ENCODE measurements at places on chromosomes 5 and 9.

DNA sequence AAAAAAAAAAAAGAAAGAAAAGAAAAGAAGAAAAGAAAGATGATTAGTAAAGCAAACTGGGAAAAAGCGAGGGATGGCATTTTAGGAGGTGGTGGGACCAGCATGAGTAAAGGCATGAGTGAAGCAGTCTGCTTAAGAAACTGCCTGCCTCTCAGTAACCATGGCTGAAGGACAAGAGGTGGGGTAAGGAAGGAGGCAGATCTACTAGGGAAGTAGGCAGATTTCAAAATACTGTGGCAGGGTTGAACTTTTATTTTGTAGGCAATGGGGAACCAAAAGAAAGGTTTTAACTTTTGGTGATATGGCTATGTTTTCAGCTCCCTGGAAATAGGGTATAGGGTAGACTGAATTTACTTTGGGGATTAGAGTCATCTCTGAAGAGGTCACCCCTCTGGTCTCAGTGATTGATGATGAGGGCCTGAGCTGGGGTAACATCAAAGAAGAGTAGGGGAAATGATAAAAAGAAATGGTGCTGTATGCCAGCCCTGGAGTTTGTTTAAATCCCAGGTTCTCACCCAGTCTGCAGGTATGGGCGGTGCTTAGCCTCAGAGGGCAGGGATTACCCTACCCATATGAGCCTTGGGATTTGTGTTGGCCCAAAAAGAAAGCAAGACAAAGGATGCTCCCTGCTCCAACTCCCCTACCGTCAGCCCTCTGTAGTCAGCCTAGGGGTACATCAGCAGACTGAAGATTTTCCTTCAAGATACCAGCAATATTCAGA lies 316.2 kb downstream of the CWC27 start:
- DNase-seq = no peak

DNA sequence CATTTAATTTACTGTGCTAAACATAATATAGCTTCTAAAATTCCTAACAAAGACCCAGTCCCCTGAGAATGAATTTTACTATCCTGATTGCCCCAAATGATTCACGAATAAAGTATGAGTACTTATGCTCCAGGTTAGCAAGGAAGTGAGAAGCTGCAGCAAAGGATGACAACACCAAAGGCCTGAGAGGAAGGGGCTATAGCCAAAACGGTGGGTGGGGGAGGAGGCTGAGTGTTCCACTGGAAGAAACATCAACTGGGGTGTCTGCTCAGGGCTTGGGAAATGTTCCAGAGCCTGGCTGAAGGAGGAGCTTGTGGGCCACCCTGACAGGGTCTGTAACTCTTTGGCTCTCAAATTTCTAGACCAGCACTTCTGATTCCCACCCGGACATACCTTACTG lies 157.3 kb downstream of the ADAMTS12 start:
- DNase-seq = peak; percentile 37

GRCh38 chr9:105007143-105007542 lies 79.2 kb upstream of the ABCA1 start:
- DNase-seq = peak; percentile 90

GRCh38 chr9:99257723-99258389 lies 35.8 kb downstream of the SEC61B start:
- DNase-seq = no peak

All from LHCN-M2 (cell line).